ENCODE measurements at places on chromosomes 3 and 15.
A peak's percentile ranks its signal among the peaks of the same experiment; 100 is the strongest.

DNA sequence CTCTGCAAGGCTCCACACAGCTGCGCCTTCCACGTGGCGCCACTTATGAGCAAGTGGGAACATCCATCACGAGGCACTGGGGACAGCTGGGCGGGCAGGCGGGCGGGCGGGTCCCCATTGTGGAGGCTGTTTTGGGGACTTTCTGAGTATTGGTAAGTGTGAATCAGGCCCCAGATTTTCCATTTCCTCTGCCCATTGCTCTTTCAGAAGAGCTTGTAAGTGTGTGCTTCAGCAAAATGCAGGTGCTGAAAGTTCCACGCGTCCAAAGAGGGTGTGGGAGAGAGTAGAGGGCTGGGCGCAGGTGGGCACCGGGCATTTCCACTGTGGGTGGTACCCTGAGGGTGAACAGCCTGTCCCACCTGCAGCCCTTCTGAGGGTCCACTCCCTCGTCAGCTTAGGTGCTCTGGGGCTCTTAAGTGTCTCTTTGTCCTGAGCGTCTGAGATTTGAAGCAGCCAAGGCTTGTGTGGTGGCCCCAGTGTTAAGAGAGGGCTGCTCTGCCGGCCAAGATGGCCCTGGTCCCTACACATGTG, 177.1 kb downstream of the RPLP1 start:
- DNase-seq: no peak

GRCh38 chr3:13879946-13880810, at the start of gene WNT7A:
Gene WNT7A, minus strand, starts transcription at chr3:13880071. Its CDS starts 255 bp downstream, at chr3:13879816.
- DNase-seq: peak; percentile 47

DNA sequence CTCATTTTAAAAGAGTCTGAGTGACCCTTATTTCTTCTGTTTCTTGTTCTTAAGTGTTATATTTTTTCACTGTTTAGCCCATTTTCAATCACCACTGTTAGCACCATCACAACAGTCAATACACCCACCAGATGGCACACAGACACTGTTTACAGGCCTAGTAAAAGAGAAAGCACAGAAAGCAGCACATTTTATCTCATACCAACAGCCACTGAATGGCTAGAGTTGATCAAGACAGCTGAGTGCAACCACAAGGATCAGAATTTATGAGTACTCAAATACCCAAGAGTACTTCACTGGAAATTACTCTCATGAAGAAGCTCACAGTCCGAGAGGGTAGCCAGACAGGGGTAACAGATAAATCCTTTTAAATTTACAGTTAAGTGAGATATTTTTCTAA, 127.0 kb downstream of the TFDP2 start:
- DNase-seq: no peak

GRCh38 chr15:98398886-98399285, 249.5 kb upstream of the IGF1R start:
- DNase-seq: no peak

- DNase-seq: no peak
These were observed 104.3 kb upstream of the TSC22D2 start for GRCh38 chr3:150303768-150304167.

DNA sequence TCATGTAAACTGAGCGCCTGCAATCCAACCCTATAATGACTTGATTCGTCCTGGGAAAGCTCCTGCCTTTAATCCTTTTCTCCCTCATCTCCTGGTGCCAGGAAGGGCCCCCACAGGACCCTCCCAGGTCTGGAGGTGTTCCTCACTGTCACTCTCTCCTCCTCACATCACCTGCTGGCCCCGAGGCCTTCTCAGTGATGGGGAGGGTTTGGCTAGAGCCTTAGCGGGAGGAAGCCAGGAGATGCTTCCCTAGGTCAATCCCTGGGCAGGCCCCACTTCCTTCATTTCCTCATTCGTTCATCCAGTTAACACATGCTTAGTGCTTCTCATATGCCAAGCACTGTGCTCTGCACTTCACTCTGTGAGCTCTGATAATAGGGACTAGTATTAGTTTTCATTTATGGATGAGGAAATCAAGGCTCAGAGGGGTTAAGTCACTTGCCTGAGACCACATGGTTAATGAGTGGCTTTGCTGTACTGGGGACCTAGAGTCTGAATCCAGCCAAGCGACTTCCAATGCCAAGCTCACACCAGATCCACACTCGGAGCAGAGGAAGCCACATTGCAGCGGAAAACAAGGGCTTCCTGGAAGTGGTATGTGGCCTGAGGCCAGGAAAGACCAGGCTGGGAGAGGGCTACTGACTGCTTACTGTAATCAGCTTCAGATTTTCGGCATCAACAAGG, 50.3 kb upstream of the CHRNB4 start:
- no peak for DNase-seq

GRCh38 chr15:70424937-70425411, 327.3 kb upstream of the TLE3 start:
- DNase-seq: no peak

DNA sequence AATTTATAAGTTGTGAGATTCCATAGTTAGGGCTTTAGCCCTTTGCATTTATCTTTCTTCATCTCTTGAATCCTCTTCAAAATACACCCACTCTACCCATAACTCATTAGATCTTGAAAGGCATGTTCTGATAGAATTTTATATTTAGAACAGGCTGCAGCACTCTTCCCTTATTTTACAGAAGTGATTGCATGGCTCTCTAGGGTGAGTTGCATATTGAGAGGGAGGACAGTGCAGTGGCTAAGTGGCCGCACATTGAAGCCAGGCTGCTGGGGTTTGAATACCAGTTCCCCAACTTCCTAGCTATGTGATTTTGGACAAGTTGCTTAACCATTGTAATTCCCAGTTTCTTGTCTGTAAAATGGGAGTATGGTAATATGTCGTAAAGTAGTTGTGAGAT, 2.5 kb downstream of the CD86 start:
- DNase-seq: no peak

DNA sequence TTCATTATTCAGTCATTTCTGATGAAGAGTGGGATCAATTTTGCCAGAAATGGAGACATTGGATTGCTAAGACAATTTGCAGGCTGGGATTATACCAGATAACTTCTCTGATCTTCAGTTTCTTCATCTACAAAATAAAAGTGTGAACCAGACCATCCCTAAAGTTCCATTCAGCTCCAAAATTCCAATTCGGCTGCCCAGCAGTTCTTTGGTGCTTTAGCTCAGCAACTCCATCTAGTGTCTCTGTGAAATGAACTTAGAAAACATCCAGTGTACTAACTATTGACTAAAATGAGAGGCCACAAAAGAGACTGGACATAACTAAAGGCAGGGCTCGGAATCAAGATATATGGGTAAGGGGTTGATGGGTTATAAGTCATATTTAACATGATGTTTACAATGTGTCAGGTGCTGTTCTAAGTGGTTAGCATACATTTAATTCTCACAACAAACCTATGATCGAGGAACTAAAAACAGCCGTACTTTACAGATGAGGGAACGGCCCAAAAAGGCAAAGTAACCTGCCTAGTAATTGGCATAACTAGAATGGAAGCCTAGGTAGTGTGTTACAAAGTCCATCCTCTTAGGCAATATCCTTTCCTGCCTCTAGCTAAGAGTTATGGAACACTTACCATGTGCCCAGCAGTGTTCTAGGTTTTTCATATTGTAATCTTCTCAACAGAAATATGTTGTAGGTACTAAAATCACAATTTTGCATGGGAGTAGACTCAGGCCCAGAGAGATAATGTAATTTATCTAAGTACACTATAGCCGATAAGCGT, 17.0 kb downstream of the THAP10 start:
- DNase-seq: no peak

- no peak for DNase-seq
These were observed 7.5 kb upstream of the TBC1D21 start for GRCh38 chr15:73865904-73866303.

- DNase-seq: no peak
These were observed at the start of gene CA12 for GRCh38 chr15:63381301-63382204. Gene CA12, minus strand, starts transcription at chr15:63381846. Its CDS starts 126 bp downstream, at chr15:63381720.

DNA sequence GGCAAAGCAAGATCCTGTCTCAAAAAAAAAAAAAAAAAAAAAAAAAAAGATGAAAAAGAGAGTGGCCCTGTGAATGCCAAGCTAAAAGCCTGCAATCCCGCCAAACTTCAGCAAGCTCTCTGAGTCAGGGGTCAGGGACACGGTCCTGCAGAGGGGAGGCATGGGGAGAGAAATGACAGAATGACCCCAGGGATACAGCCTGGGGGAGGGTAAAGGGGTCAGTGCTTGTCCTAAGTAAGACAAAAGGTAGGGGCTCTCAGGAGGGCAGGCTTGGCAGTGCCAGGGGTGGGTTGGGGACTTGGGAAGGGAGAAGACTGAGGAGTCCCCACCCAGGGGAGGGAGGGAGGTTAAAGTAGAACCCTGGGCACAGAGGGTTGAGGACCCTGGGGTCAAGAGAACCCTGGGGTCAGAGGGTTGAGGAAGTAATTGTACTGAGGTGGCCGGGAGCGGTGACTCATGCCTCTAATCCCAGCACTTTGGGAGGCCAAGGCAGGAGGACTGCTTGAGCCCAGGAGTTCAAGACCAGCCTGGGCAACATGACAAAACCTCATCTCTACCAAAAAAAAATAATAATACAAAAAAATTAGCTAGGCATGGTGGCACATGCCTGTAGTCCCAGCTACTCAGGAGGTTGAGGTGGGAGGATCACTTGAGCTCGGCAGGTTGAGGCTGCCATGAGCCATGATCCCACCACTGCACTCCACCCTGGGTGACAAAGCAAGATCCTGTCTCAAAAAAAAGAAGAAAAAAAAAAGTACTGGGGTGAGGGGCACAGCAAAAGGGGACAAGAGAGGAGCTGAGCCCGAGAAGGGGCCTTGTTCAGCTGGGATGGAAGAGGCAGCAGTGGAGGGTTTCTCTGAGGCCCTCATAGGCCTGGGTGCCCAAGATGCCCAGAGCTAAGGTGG, 5.2 kb upstream of the SEMA3B start:
- no peak for DNase-seq

GRCh38 chr15:98737159-98737558, 88.8 kb downstream of the IGF1R start:
- no peak for DNase-seq

DNA sequence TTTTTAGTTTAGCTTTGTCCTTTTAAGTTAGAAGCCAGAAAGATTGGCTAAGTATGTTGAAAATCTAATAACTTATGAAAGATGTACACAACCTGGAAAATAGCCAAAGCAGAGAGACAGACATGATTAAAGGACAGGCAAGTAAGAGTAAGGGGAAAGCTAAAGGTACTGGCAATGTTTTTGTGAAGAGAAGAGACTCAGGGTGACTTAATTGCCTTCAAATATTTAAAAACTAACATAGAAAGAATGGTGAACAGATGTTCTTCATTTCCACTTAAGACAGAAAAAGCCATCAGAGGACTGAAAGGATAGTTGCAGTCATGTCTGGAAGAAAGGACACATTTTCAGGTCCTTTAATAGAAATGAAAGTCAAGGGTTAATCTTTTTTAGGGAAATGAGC, 68.8 kb downstream of the ZNF385D start:
- no peak for DNase-seq

DNA sequence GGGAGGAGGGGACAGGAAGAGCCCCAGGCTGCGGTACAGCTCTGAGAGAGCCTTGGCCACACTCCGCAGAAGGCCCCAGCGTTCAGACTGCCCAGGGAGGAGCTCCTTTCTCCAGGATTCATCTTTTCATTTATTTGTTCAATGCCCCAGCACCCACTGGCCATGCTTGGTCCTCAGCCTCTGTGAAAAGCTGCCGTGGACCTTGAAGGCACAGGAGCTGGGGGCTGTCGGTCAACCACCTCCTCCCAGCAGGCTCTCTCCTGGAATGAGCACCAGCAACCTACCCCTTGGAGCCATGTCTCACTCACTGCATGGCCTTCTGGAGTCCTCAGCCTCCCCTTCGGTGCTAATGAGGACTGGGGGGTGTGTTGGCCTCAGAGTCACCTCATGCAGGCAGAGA, 21.6 kb upstream of the PRR23E start:
- DNase-seq: no peak

- DNase-seq: no peak
These were observed 15.7 kb downstream of the PLEKHO2 start for GRCh38 chr15:64857421-64857820.

DNA sequence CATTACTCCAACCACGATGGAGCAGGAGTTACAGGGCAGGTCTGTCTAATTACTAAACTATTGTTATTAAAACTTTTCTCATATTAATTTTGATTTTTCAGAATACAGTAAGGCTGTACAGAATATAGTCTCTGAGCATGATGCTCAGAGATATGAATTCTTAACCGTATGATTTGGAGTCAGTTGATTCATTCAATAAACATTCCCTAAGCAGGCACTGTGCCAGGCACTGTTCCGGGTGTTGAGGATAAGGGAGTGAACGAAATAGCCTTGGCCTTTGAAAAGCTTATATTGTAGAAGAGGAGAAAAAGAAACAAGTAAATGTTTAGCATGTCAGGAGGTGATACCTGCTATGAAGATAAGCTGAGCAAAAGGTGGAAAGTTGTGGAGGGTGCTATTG, 187.3 kb downstream of the KCNAB1 start:
- no peak for DNase-seq
